GM23338 (cell line): ENCODE measurements at places on chromosomes 12 and 14. TPM values are rescaled to one million over a fixed set of nuclear protein-coding genes. Genes with fewer than 3 reads are reported as not detected.

DNA sequence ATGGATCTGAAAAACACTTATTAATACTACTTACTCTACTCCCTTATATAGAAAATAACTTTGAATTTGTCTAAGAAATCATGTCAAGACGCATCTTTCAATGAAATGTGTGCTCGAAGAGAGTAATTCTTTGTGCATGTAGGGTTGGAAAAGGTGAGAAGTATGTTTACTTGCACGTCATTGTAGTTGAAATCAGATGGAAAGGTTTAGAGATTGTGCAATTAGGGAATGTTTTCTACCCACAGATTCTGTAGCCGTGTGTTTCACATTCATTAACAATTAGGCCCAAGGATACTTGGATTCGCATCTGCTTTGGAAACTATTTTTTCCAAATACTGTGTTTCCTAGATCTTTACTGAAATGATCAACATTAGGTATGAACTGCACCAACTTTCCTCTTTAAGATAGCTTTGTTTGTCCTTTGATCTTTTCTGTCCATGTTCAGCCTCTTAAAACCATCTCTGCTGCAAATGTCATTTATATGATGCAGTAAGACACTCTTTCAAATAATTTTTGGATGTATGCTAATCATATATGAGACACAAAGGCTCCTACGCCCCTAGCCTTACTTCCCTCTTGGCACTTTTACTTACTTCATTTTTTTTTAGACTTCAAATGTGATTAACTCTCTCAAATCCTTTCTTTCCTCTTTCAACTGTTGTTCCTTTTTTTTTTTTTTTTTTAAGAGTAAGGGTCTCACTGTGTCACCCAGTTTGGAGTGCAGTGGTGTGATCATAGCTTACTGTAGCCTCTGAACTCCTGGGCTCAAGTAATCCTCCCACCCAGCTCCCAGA lies 58.0 kb upstream of the PSMA6 start:
- H3K27me3 ChIP-seq = no peaks in the 10 kb centered on the region
- no peaks in the 10 kb centered on the region for H3K4me1 ChIP-seq
- no peak for DNase-seq
- H3K36me3 ChIP-seq = no peaks in the 10 kb centered on the region
- no peak overlapping the region for H3K4me3 ChIP-seq

GRCh38 chr14:98350213-98350612 lies 921.8 kb downstream of the BCL11B start:
- no peaks in the 10 kb centered on the region for H3K27me3 ChIP-seq
- H3K4me3 ChIP-seq = no peak overlapping the region
- no peak for DNase-seq
- no peaks in the 10 kb centered on the region for H3K4me1 ChIP-seq

- peaks cover 17% of the 10 kb centered on the region; the same call in 1 of the 2 replicates for H3K36me3 ChIP-seq
- H3K27me3 ChIP-seq = no peaks in the 10 kb centered on the region
- no peak overlapping the region for H3K27ac ChIP-seq
These were observed 7.4 kb downstream of the PYGL start for GRCh38 chr14:50936882-50937281.

GRCh38 chr12:25695574-25695973 lies 142.5 kb upstream of the LMNTD1 start:
- H3K27me3 ChIP-seq = no peaks in the 10 kb centered on the region
- H3K27ac ChIP-seq = no peak overlapping the region
- DNase-seq = no peak
- H3K4me1 ChIP-seq = peaks cover 27% of the 10 kb centered on the region
- no peaks in the 10 kb centered on the region for H3K36me3 ChIP-seq
- H3K4me3 ChIP-seq = no peak overlapping the region

- peaks cover 5% of the 10 kb centered on the region for H3K4me1 ChIP-seq
- no peak for DNase-seq
- H3K27ac ChIP-seq = peak overlapping the region; percentile 47; the same call in 1 of the 2 replicates
- H3K4me3 ChIP-seq = no peak overlapping the region
These were observed 20.8 kb downstream of the SAV1 start for GRCh38 chr14:50647282-50647681.

GRCh38 chr12:80627782-80628181 lies 79.7 kb upstream of the MYF6 start:
- H3K4me1 ChIP-seq = no peaks in the 10 kb centered on the region
- no peaks in the 10 kb centered on the region for H3K27me3 ChIP-seq
- H3K36me3 ChIP-seq = no peaks in the 10 kb centered on the region
- no peak overlapping the region for H3K27ac ChIP-seq

DNA sequence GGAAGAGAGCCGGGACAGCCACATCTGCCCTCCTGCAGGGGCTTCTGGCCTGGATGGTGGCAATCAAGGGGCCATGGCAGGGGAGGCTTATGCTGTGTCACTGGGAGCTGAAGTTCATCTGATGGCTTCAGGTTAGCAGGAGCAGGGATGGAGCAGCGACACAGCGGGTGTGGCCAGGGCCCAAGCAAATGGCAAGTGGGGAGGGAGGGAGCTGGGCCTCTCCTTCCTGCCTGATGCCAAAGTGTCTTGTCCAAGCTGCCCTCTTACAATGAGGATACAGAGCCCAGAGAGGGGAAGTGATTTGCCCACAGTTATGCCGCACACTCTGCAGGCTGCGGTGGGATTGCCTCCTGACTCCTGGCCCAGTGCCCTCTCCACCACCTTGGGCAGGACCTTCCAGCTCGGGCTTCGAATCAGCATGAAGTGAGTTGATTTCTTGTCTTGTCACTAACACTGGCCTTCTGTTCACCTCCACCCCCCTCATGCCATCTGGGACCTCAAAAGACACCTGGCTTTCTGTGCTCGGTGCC lies 51.3 kb downstream of the IQSEC3 start:
- H3K27ac ChIP-seq = no peak overlapping the region
- no peaks in the 10 kb centered on the region for H3K36me3 ChIP-seq
- H3K4me1 ChIP-seq = no peaks in the 10 kb centered on the region
- DNase-seq = no peak
- H3K27me3 ChIP-seq = no peaks in the 10 kb centered on the region

Gene CLEC4D
- total RNA-seq = 0.90 TPM in 1 of 2 replicates, not detected in the other

Gene ITPK1
- 88.1 and 101 TPM in 2 replicates for total RNA-seq
